Thoracic aorta (tissue), 2 donors: ENCODE measurements at places on chromosomes 16 and 17.

GRCh38 chr16:46895399-46896313 lies 11.5 kb downstream of the GPT2 start:
- no peak for DNase-seq

- no peak for DNase-seq
Observed at GRCh38 chr17:54736573-54736972, 164.1 kb upstream of the TOM1L1 start.

DNA sequence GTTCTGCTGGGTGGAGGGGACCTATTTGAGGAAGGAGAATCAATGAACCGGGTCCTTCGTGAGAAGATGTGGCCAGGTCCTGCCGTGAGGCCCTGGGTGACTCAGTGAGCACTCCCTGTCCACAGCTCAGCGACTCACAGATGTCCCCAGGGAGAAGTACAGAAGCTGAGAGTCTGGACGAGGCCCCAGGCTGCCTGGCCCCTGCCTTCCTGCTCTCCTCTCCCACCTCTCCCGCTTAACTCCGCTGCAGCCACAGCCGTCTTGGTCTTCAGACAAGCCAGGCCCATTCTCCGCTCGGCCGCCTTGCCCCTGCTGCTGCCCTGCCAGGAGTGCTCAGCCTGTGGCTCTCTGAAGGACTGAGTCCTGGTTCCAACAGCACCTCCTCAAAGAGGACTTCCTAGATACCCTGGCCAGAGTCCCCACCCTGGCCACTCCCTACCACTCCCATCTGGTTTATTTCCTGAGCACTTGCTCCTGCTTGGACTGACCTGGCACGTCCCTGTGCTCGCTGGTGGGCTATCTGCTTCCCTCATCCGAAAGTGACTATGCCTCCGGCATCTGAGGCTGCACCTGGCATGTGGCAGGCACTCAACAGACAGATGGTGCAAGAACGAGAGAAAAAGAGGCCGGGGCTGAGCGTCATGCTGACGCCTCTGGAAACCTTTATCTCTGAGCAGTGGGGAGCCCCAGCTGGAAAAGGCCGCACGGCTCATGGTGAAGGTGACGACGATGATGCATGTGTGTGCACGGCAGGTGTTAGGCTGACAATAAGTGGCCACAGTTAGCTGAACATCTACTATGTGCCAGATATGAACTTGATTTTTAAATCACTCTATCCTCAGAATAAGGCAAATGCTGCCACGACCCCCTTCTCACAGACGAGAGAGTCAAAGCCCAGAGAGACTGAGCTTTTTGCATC lies 9.2 kb upstream of the TNFRSF13B start:
- no peak for DNase-seq

GRCh38 chr17:49450181-49450580 lies 35.5 kb upstream of the PHB1 start:
- DNase-seq: no peak

- no peak for DNase-seq
Observed at GRCh38 chr16:26344976-26345375, 653.2 kb downstream of the HS3ST4 start.

DNA sequence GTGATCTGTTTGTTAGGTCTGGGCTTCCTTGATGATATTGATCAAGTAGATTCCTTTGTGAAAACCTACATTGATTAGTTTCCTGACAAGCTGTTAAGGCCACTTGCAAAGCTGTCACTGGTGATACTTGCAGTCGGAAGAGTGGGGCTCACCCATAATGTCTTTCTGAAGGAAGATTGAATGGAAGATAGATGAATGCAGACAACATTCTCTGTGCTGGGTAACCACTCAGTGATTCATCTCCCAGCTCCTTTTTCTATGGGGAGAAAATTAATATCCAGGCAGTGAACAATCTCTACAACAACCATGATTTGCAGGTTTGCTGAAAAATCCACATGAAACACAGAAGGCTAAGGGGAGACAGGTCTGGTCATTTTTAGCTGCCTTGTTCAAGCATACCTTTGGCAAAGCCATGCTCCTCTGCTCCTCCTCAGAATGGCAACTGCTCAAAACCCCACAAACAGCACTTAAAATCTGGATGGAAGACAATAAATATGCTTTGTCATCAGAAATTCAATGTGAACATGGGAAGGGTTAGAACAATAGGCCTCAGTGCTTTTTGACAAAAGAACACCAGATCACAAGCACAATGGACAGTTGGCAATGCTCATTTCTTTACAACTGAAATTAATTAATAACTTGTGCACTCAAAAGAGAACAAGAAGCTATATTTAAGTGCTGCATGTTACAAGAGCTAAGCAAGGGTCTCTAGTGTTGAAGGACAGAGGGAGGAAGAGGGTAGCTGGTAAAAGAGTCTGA lies 495.4 kb downstream of the TOX3 start:
- no peak for DNase-seq

- no peak for DNase-seq
Observed at GRCh38 chr17:36643086-36643685, 41.8 kb downstream of the MRM1 start.

- DNase-seq: no peak
Observed at GRCh38 chr17:72624652-72625051, 467.8 kb downstream of the SLC39A11 start.

- no peak for DNase-seq
Observed at GRCh38 chr17:82479602-82480001, 21.1 kb downstream of the NARF start.

DNA sequence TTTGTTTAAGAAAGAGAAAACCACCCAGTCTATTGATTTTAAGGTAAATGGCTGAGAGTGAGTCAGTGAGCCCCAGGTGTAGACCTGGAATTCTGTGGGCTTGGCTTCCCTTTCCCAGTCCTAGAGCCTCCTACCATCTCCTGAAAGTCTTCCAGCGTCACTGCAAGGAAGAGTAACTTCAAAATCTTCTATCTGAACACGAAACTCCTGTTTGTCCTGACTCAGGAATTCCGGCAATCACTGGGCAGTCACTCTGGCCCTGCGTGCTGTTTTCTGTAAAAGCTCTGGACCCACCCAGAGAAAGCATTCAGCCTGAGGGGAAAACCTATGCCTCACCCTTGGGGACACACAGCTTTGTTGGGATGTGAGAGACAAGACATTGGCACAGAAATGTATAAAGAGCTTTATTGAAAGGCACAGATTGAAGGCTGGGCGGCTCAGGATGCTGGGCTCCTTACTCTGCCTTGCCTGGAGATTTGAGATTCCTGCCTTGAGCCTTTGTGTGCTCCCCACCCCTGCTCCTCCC lies 15.9 kb downstream of the MINK1 start:
- no peak for DNase-seq

DNA sequence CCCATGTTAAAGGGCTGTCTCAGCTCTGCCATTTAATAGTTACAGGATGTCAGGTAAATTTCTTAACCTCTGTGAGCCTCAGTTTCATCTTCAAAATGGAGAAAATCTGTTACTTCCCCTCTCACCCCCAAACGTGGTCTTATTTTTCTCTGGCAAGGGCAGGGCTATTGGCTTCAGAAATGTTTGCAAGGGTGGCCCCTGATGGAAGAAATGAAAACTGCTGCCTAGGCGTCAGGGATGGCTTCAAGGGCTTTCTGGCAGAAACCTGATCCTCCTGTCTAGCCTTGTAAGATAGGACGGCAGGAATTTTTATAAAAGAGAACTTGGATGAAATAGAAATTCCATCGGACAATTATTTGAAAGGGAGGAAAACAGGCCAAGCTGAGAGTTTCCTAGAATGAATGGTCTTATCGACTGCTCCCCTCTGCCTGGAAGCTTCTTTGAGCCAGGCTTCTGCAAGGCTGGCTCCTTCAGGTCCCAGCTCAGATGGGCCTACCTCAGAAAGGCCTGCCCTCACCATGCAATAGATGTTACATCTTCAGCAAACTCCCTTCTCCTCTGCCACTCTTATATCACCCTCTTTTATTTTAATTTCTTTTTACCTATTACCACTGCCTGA lies 43.0 kb upstream of the TANGO6 start:
- no peak for DNase-seq

GRCh38 chr17:18186627-18186982 lies 3.0 kb downstream of the ALKBH5 start:
- DNase-seq: no peak

DNA sequence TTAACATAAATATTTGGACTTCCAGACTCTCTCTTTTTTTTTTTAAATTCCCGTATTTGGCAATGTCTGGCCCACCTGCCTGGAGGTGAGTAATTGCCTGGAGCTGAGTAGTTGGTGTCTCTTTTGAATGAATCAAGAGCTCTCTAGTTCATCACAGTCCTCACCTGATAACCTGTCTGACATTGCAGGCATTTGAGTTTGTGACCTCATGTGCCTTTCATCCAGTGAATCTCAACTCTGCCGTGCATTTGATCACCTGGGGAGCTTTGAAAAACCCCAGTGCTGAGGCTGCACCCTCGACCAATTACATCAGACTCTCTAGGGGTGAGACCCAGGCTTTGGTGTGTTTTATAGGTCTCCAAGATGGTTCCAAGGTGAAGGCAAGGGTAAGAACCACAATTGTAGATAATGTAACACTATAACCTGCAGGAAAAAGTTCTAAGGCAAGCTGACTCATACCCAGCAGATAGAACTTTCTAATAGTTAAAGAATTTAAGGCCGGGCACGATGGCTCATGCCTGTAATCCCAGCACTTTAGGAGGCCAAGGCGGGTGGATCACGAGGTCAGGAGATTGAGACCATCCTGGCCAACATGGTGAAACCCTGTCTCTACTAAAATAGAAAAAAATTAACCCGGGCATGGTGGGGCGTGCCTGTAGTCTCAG lies 24.5 kb upstream of the HS3ST2 start:
- DNase-seq: no peak

GRCh38 chr17:10797476-10798328 lies 6.2 kb downstream of the TMEM238L start:
- no peak for DNase-seq

- no peak for DNase-seq
Observed at GRCh38 chr17:1545618-1546017, 17.0 kb downstream of the PITPNA start.

- no peak for DNase-seq
Observed at GRCh38 chr16:5041600-5042133, 7.9 kb upstream of the NAGPA start.

DNA sequence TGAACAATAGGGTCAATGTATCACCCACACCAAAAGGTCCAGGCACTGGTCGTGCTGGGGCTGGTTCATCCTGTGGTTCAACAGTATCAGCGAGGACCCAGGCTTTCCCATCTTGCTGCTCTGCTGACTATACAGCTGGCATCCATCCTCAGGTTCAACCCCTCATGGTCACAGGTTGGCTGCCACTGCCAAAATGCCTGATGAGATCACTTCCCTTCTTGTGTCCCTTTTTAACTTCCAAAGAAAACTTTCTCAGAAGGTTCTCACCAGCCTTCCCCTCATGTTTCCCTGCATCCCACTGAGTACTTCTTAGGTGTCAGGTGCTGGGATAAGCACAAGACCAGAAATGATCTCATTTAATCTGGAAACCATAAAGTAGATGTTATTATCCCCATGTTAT lies 25.7 kb downstream of the CLEC16A start:
- DNase-seq: peak; percentile 49

DNA sequence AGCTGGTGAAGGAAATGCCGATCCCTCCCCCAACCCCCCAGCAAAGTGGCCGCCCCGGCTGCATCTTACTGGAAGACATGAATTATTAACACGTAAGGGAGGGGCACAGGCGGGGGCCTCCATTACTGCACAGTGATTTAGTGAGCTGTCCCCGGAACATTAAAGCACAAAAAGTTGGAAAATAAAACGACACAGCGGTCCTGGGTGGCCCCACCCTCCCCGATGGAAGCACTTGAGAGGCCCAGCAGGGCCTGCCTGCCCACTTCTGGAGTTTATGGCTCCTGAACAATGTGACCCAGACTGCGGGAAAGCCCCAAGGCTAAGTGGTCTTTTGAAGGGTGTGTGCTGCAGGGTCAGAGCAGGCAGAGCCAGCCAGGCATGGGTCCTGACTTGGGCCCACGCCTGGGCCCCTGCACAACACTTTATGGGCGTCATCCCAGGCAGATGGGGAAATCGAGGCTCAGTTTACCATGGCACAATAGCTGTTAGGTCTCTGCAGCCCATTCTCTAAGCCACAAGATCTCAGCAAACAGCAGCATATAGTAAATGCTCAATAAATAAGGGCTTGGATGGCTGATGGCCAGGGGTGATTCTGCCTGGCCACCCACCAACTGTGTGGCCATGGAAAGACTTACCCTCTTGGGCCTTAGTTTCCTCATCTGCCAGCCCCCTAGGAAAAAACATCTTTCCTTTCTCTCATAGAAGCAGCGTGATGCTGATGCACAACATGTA lies 22.8 kb downstream of the CCDC102A start:
- DNase-seq: no peak

GRCh38 chr16:85085721-85086120 lies 26.6 kb downstream of the CIBAR2 start:
- no peak for DNase-seq

- DNase-seq: no peak
Observed at GRCh38 chr16:6125483-6126259, 1028.1 kb upstream of the EEF2KMT start.

DNA sequence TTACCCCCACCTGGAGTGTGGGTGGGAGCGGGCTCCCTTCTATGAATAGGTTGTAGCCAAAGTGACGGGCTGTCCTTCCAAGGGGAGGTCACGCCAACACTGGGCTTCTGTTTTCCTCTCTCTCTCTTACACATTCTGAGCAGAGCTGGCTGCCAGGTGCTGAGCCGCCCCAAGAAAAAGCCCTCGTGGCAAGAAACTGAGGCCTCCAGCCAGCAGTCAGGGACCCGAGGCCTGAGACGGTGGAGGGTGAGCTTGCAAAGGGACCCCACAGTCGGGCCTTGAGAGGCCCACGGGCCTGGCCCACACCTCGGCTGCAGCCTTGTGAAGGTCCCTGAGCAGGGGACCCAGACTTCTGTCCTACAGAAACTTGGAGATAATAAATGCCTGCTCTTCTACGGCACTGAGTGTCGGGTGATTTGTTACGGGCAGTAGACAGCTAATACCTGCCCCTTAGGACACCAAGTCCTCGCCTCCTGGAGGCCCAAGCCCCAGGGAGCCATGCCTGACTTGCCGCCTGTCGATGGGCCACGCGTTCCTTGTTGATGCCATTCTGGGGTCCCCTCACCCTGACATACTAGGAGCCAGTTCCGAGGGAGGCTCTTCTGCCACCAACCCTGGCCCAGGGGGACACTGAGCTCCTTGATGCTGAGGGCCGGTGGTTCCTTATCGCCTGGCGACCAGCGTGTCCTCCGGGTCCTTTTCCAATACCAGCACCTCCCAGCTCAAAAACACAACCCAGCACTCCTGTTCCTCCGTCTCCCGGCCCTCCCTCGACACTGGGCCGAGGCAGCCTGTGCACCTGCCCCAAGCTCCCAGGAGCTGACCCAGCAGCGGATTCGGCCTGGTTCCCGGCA lies 26.1 kb downstream of the SLC25A10 start:
- DNase-seq: no peak
